ENCODE measurements at places on chromosomes 3 and 15.

DNA sequence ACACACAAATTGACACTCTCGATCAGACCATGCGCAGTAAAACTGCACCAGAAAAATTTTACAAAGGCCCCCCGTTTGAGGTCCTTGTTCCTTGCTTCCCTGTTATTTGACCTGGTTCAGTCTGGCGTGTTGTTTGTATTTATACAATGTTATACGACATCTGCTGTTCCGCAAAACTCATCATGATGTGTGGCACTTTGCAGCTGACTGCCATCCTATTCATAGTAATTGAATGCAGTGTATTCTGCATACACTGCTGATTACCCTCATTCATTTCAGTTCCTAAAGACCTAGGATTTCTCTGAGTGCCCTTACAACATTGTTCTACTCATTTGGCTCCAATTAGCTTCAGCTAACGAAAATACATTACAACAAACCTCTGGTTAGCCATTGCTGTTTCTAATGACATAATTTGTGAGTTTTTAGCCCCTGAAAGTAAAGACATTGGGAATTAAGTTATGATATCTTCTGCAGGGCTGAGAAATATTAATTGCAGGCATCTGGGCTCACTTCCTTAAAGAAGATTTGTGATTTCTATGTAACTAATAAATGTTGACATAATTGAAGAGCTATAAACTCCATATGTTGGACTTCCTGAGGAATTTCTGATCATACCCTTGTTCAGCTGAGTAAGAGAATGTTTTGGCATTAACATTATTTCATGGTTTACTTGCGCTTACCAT, 75.7 kb downstream of the C3orf38 start:
- no peak for DNase-seq

- no peak for DNase-seq
Observed at GRCh38 chr15:66108483-66109265, 144.9 kb downstream of the MEGF11 start.

DNA sequence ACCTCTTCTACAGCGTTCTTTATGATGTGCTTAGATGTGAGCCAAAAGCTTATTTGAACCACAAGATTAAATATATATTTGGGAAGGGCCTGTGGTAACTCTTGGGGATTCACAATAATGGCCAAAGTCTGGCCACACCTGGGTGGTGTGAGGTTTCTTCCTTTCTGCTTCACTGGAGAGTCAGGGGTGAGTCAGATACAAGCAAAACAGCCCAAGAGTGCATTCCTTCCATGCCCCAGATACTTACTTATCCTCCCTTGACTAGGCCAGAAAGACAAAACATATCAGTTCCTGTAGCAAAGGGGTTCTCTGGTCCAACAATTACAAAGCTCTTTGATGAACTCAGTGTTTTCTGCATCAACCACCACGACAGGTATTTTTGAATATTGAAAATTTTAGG, 941 bp downstream of the ZBED2 start:
- no peak for DNase-seq

DNA sequence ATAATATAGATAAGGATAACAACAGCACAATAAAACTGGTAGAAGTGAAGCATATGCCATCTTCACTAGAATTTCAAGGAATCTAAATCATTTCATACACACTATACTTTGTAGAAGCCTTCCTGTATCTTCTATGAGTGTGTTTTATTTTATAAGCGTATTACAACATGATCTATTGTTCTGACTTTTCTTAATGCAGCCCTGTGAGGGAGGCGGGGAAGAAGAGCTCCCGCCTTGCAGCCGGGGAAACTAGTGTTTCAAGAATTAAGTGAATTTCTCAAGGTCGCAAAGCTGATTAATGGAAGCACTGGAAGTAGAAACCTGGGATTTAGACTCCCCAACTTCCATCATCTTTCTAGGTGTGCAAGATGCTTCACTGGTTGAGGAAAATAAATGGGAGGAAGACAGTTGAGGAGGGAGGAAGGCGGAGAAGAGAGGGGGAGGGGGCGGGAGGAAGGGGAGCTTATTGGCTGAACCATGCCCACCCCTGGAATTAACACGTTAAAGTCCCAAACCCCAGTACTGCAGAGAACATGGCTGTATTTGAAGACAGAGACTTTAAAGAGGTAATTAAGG, 32.9 kb downstream of the VGLL4 start:
- DNase-seq, result no peak

DNA sequence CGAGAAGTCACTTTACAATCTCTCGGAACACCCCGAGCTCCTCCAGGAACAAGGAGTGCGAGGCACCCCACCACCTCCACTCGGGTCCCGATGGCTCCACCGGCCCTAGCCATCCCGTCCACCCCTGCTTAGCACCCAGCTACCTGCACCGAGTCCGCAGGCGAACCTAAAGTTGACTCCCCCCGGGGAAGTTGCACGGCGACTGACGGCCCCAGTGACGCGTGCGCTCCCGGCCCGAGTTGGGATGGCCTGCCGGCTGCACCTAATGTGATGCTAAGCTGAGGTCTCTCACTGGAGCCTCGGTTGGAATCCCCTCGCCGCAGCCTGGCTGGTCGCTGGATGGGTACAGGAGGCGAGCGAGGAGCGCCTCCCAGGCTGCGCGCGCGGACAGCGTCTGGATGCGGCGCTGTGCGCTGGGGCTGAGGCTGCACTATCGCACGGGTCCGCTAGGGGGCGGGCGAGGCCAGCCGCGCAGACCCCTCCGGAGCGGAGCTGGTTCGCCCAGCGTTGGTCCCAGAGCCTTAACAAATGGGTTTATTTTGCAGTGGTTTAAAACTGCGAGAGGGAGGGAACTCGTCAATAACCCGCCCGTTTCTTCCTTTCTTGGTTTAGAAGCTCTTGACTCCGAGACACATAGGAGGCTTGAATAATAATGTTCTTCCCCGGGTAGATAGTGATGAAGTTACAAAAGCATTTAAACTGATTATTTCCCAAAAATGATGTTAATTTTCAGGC, at the start of gene OXTR:
OXTR (minus strand) TSS at position 526 of the 735 bp plus-strand sequence. CDS start 1,426 bp downstream, outside the sequence.
- peak; percentile 27 for DNase-seq

- no peak for DNase-seq
Observed at GRCh38 chr3:44179246-44179645, 62.4 kb upstream of the TOPAZ1 start.

DNA sequence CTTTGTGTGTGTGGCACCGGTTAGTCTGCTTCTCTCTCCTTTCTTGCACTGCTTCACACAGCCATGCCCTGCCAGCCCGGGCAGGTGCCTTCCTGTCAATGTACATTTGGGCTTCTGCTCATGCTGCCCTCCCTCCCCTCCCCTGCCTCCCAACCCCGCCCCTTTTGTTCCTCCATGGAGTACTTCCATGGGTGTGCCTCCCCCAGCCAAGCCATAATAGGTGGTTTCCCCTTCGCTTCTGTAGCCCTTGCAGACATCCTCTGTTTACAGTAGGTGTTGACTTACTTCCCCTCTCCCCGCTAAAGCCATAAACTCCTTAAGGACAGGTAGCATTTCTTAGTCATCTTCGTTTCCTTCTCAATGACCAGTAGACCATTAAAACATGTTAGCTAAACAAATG, 31.8 kb upstream of the CRTC3 start:
- DNase-seq, result no peak

GRCh38 chr3:198112031-198112430, 152.0 kb downstream of the LMLN start:
- no peak for DNase-seq

DNA sequence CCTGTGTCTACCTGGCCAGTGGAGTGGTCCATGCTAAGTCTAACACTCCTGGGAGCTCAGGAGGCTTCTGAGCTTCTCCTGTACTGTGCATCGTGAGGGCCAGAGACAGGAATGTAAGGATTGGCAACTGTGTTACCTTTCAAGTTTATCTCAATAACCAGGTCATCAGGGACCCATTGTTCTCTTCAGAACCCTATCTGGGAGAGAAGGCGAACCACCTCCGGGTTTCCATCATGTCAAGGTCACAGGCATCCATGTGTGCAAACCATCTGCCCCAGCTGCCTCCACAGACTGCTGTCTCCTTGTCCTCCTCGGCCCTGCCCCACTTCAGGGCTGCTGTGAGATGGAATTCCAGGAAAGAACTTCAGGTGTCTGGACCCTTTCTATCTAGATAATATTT, 5.9 kb downstream of the ANKRD63 start:
- no peak for DNase-seq

- DNase-seq, result no peak
Observed at GRCh38 chr15:93121107-93121506, 32.1 kb upstream of the RGMA start.

- DNase-seq, result peak; percentile 52
Observed at GRCh38 chr3:195129644-195130492, 141.1 kb downstream of the XXYLT1 start.

- no peak for DNase-seq
Observed at GRCh38 chr15:82875411-82876003, 66.1 kb downstream of the WHAMM start.
